ENCODE measurements at places on chromosomes 7 and 10.

GRCh38 chr10:34437906-34438305 is 377.2 kb downstream of the PARD3 start:
- no peak for DNase-seq

DNA sequence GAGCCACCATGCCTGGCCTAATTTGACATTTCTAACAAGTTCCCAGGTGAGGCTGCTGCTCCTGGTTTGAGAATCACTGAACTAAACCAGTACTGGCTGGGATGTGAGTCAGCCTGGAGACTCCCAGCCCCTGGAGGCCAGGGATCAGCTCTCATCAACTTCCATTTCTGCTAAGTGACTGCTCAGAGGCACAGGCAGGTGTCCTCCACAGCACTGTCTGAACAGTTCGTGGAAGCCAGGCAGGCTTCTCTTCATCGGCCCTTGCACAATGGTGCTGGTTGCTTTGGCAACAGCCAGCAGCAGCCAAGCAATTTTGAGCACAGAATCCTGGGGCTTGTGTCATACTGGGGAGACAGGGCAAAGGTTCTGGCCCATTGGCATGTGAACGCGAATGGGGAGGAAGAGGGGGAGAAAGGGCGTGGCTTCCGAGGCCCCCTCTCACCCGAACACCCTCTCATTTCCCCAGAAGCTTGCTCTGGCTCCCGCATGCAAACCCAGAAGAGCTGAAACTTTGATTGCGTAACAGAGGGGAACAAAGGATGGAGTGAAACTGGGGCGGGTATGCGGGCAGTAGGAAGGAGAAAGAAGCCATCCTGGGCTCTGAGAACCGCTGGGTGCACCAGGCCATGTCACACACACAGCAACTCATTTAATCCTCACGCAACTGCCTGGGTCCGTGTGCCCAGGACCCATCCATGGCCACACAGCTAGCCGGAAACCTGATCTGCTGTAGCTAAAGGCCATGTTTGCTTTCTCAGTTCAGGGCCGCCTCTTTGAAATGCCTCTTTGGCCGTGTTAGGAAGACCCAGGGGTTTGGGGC is 9.0 kb upstream of the POR start:
- peak; percentile 94 for DNase-seq

DNA sequence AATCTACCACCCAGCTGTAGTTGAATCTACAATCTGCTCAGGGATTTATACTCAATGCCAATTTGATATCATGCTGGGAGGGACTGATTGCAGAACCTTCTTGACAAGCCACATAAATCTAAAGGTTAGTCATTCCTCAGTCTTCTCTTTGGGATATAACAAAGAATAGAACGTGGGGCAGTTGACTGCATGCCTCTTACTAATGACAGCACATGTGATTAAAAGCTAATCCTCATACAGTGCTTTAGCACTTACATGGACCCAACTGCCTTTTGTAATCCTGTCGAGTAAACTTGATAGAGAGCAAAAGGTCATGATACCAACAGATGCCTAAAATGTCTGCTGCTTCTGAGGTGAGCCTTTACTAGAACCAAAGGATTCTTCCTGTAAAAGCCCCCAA is 12.3 kb downstream of the KLHL7 start:
- no peak for DNase-seq

GRCh38 chr10:54808186-54808935 is 7.3 kb upstream of the PCDH15 start:
- DNase-seq, result no peak

DNA sequence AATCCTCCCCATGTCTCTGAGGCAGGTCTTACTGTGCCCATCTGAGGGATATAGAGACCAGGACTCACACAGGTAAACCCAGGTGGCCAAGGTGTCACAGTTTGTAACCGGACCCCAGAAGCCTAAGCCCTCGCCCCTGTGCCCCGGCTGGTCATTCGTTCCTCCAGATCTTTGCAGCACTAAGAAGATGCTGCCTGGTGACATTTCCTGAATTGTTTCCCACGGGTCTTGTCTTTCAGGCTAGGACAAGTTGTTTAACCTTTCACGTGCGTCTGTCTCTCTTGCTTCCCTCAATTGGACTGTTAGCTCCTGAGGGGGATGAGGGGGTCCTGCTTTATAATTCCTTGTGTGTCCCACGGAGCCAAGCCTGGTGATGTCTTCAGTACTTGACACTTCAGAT is 158.0 kb downstream of the KCNMA1 start:
- no peak for DNase-seq

DNA sequence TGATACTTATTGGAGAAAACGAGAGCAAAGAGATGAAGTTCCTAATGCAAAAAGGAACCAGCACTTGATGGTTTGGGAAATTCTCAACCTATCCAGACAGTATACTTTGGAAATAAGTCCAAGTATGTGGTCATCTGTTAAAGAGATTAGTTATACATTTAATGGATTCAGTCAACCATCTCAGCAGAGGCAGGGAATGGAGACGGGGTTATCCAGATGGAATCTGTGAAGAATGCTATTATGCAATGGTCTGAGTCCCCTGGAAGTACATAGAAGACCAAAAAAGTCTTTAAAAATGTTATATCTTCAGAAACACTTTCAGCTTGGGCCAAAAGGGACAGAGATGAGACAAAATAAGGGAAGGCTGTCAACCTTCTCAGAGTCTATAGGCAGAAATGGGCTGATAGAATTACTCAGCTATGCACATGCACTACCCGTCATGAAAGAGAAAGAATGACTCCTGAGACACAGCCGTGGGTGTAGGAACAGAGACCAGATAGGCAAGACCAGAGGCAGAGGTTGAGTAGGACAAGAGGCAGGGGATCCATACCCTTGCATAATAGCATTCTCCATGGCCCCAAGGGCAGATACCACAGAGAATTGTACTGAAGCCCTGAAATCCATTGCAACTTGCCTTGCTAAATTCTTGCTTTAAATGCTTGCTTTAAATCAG is 738.8 kb upstream of the POT1 start:
- DNase-seq, result no peak

DNA sequence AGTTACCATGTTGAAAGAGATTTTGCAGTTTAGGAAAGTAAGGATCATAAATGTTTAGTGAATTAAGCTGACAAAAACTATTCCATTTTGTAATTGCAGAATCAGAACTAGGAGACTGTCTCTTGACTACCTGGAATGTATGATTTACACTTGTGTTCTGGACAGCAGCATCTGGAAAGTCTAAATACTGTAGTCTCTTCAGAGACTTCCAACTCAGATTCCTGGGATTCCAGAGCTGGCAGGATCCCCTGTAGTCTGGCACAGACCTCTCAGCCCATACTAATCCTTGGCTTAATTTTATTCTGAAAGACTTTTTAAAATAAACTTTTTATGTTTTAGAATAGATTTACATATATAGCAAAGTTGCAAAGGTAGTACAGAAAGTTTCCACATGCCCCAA is 452.7 kb downstream of the DPP6 start:
- DNase-seq, result no peak

GRCh38 chr10:118523775-118524174 is 71.7 kb downstream of the PRLHR start:
- DNase-seq, result no peak

GRCh38 chr7:102830197-102830596 is 81.4 kb downstream of the FAM185A start:
- DNase-seq, result no peak

- no peak for DNase-seq
These were observed 19.5 kb downstream of the FZD9 start for GRCh38 chr7:73452999-73453635.

DNA sequence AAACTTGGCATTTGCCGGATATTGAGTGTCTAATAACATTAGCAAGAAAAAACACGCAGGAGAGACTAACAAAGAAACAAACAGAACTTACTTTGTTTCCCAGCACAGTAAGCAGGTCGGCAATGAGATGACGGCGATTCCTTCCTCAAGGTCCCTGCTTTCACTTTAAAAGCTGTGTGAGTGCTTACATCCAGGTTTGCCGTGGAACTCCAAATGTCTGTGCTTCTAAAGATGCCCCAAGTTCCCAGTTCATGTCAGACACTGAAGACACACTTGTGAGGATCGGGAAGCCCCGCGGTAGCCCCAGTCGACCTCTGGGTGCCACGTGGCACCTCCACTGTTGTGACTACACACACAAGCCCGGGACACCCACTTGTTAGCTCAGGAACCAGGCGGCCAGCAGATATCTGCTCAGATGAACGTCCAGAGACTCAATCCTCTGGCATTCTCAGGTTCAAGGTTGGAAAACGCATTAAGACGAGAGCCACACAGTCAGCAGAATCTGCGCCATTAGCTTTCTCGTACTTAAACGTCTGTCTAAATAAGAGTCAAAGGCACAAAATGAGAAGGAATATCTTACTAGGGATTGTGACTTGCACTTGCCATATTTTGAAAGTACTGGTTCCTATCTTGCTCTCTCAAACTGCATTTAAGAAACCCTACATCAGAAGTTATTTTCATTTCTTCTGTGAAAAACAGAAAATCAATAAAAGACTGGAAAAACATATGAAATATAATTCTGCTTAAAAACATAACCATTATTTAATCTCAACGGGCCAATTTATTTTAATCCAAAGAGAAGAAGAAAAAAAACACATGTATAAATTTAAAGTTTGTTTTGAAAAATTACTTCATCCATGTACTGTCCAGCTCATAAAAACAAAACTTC is 207.6 kb upstream of the KLF14 start:
- DNase-seq, result no peak

DNA sequence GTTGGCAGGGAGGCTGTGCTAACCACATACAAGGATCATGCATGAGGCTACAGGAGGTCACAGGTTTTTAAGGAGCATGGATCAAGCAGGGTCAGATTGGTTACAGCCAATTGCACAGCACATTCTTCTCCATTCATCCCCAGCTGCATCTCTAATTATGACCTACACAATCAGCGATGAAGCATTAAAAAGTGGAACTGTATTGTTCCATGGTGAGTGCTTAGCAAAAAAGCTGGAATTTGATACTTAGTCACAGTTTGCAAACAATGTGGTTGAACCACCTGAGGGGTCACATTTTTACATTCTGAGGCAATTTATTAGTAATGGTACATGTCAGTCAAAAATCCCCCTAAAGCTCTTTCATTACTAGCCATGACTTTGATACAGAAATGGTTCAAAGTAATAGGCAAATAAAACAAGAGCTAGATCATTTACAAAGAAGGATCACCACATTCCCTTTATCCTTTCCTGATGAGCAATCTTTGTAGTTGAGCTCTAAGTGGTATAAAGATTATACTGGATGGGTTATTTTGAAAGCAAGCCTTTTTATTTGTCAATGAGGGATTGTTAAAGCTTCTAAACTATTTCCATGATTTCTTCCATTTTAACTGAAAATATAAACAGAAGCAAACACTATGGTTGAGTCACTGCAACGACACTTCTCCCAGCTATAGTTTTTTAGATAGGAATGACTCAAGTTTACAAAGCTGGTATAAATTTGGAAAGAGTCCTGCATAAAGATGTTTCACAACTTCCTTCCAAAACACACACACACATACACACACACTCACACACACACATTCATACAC is 217.8 kb upstream of the SEMA3A start:
- DNase-seq, result no peak

DNA sequence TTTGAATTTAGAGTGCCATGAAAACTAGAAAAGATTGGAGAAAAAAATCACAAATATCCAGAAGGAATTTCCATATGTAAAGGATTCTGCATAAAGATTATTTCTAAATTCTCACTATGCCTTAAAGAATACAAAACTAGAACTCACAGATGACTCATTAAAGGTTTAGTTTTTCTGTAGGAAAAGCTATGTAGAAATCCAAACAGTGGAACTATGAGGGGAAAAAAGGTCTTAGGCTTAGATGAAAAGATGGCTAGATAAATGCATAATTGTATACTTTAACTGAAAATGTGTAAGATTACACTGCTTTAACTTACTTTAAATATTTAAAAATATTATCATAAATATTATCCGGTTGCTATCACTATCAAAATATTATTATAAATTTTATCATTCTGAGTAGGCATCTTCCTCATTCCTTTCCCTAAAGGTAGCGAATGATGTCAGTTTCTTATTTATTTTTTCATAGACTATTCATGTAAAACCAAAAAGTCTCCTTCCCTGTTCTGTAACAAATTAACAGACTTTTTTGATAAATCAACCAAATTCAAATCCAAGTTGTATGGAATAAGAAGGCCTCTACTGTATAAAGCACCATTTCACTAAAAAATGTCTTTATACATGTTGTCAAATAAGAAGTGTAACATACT is 69.1 kb upstream of the COMTD1 start:
- DNase-seq, result no peak

DNA sequence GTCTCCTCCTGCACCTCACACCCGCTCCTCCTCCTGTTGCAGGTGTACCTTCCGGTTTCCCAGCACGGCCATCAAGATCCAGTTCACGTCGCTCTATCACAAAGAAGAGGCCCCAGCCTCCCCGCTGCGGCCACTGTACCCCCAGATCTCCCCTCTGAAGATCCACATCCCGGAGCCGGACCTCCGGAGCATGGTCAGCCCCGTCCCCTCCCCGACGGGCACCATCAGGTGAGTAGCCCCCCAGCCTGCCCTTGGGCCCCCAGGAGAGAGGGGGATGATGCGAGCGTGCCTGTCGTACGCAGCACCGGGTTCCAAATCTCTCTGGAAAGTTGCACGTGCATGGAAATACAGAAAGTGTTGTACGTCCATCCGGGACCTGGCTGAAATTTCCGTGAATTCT is 34.6 kb upstream of the AP5Z1 start:
- DNase-seq, result no peak

GRCh38 chr10:50322077-50322476 is 70.8 kb upstream of the ASAH2 start:
- DNase-seq, result no peak

DNA sequence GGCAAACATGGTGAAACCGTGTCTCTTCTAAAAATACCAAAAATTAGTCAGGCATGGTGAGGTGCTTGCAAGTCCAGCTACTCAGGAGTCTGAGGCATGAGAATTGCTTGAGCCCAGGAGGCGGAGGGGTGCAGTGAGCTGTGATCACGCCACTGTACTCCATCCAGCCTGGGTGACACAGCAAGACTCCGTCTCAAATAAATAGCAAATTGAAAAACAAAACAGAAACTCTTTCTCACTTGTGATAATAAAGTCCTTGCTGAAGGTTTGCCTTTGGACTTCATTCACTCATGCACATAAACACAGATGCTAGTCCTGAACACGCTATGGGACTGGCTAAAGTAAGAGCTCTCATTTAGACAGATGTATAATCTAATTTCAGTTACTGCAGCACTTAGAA is 37.6 kb downstream of the ANK3 start:
- no peak for DNase-seq
